Left kidney (tissue), 8 donors: ENCODE measurements at places on chromosomes 6 and 20. TPM values are rescaled to one million over a fixed set of nuclear protein-coding genes. Genes with fewer than 3 reads are reported as not detected.

DNA sequence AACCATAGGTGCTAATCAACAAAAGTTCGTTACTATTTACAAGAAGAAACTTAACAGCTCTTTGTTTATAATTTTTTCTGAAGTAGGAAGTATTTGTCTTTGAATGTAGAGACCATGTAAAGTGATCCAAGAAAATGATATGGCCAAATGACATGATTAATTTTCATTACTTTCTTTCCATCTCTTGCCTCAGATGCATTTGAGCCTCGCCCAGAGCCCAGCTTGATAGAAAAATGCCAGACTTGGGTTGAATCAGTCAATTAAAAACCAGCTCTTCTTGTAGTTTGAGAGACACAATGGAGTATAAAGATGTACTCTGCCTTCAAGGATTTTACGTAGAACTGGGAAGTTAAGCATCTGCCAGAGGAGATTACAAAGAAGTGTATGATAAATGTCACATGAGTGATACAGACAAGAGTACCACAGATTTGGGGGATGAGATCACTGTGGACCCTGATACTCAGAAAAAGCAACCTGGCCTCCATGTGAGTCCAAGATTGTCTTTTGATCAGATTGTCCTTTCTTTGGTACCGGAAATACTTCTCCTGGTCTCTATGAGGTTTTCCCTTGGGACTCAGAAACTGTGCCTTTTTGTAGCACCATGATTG is 92.5 kb upstream of the SUPT3H start:
- no peak for DNase-seq

DNA sequence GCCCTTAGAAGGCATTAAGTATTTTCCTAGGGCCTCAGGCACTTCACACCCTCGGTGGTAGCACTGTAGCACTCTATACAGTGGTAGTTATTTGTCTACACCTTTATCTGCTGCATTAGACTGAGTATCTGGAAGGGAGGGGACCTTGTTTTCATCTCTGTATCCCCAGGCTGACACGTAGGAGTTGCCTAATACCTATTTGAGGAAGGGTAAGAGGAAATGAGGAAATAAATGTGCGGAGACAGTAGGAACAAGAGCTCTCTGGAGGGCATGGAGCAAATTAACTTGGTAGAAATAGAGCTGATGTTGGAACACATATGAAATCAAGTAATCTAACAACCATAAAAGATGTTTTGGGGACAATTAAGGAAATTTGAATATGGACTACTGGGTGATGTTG is 3.9 kb downstream of the CNPY3 start:
- DNase-seq, result no peak

- DNase-seq, result no peak
Observed at GRCh38 chr6:118101220-118101619, 194.2 kb downstream of the SLC35F1 start.

DNA sequence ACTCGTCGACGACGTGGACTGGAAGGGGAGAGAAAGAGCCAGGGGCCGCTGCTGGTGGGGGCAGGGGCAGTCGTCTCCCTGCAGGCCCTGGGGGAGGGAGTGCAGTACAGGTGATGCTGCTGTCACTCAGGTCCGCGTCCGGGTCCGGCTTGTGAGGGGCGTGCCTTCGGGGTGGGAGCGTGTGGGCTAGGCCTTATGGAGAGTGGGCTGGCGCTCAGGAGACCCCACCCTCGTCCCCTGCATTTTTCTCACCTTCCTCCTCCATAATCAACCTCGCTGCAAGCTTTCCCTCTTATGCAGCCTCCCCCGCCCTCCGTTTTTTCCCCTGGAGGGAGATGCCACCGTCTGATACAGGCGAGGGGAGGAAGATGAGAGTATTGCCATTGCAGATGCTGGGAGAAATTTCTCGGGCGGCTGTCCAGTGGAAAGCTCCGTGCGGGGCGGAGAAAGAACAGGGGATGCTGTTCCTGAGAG is 632 bp downstream of the PCMT1 start:
- peak; percentile 55 for DNase-seq

DNA sequence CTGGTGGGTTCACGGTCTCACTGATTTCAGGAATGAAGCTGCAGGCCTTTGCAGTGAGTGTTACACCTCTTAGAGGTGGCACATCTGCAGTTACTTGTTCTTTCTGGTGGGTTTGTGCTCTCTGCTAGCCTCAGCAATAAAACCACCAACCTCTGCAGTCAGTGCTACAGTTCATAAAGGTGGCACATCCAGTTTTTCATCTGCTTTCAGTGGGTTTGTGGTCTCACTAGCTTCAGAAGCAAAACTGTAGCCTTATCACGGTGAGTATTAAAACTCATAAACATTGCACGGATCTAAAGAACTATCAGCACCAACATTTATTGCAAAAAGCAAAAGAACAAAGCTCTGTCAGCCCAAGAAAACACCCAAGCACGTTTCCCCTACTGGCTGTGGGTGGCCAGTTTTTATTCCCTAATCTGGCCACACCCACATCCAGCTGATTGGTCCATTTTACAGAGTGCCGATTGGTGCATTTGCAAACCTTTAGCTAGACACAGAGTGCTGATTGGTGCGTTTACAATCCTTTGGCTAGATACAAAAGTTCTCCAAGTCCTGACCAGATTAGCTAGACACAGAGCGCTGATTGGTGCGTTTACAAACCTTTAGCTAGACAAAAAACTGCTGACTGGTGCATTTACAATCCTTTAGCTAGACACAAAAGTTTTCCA is 3.4 kb upstream of the TMEM14C start:
- no peak for DNase-seq

- DNase-seq, result no peak
Observed at GRCh38 chr6:105886814-105887544, 199.2 kb upstream of the PRDM1 start.

Gene DCDC2
- polyA plus RNA-seq, result 136 TPM

Gene KIZ
- polyA plus RNA-seq, result 46.6 TPM
